H4 (cell line): ENCODE measurements at places on chromosomes 7 and 10. TPM values are rescaled to one million over a fixed set of nuclear protein-coding genes. Genes with fewer than 3 reads are reported as not detected.
A peak's percentile ranks its signal among the peaks of the same experiment; 100 is the strongest.

The TNS3 gene
- 143 and 147 TPM in 2 replicates for total RNA-seq

DNA sequence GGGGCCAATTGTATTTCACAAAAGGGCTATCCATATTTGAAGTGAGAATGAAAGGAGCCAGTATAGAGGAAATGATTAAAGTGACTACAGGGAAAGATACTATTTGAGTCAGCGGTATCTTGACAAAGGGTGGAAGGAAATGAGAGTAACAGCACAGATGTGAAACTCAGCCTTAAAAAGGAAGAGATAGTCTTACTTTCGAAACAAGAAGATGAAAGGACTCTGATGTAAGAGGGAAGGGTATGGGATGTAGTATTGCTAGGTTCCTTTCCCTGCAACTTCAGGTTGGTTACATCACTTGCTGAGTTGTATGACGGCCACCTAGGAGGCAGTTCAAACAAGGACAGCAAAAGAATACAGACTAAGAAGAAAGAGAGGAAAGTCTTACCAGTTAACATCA lies 13.7 kb downstream of the CISD1 start:
- DNase-seq: no peak

DNA sequence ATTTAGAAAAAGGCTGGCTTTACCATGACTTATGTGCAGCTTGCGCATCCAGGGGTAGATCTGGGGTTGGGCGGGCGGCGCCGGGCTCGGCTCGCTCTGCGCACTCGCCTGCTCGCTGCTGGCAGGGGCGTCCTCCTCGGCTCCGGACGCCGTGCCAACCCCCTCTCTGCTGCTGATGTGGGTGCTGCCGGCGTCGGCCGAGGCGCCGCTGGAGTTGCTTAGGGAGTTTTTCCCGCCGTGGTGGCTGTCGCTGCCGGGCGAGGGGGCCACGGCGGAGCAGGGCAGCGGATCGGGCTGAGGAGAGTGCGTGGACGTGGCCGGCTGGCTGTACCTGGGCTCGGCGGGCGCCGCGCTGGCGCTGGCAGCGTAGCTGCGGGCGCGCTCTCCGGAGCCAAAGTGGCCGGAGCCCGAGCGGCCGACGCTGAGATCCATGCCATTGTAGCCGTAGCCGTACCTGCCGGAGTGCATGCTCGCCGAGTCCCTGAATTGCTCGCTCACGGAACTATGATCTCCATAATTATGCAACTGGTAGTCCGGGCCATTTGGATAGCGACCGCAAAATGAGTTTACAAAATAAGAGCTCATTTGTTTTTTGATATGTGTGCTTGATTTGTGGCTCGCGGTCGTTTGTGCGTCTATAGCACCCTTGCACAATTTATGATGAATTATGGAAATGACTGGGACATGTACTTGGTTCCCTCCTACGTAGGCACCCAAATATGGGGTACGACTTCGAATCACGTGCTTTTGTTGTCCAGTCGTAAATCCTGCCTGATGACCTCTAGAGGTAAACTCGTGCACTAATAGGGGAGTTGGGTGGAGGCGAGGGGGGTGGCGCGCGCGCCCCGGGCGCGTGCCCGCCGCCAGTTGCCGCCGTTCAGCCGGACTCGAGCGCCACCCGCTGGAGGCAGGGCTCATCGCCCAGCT lies at the start of gene HOXA5:
TSS of gene HOXA5 (minus strand) at position 659 of the 927 bp plus-strand sequence. CDS start at position 585, 74 bp downstream.
- DNase-seq: peak; percentile 99

GRCh38 chr10:73357166-73357565 lies 1.5 kb downstream of the CFAP70 start:
- DNase-seq: no peak

The NKX1-2 gene
- total RNA-seq: 0.02 TPM in 1 of 2 replicates, not detected in the other

GRCh38 chr10:117483056-117483590 lies 59.4 kb upstream of the EMX2 start:
- no peak for DNase-seq

GRCh38 chr7:27188386-27189294 lies 3.6 kb upstream of the HOXA11 start:
- no peak for DNase-seq

DNA sequence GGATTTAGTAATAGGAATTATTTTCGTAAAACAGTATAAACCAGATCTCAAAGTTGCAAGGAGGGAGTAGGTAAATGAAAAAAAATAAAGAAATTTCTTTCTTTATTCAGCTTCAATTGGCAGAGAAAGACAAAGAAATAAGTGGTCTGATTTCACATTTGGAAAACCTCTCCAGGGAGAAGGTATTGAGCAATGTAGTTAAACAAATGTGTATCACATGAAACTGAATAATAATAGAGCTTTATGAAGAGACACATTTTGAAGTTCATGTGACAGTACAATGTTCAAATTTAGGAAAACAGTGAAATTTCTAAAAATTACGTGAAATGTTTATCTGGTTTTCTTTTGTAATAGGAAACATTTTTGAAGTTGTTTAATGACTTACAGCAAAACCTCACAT lies 63.0 kb downstream of the TAX1BP1 start:
- no peak for DNase-seq

DNA sequence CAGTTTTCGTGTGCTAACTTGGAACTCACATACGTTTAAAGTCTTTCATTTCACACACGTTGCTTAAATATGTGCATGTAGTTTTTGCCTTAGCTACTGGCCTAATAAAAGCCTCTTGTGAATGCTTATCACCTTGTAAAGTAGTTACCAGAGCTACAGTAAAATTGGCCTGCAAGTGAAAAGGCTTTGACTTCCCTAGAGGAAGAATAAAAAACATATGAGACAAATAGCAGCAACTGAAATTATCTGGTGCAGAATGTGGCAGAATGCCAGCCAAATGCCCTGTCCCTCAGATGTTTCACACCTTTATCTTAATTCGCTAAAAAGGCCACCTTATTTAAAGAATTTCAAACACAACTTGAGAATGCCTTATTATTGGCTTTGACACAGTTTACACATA lies 28.1 kb upstream of the RPA3 start:
- no peak for DNase-seq

GRCh38 chr10:28403090-28403489 lies 100.2 kb upstream of the MPP7 start:
- DNase-seq: no peak

- no peak for DNase-seq
These were observed 155.8 kb downstream of the WDR37 start for GRCh38 chr10:1211844-1212570.

GRCh38 chr7:130560972-130561371 lies 69.1 kb downstream of the MEST start:
- peak; percentile 71 for DNase-seq

GRCh38 chr7:47318395-47319182 lies 263.3 kb downstream of the TNS3 start:
- DNase-seq: no peak

The NODAL gene
- not detected in 2 replicates for total RNA-seq

GRCh38 chr7:80386686-80387085 lies 125.2 kb downstream of the GNAT3 start:
- no peak for DNase-seq

DNA sequence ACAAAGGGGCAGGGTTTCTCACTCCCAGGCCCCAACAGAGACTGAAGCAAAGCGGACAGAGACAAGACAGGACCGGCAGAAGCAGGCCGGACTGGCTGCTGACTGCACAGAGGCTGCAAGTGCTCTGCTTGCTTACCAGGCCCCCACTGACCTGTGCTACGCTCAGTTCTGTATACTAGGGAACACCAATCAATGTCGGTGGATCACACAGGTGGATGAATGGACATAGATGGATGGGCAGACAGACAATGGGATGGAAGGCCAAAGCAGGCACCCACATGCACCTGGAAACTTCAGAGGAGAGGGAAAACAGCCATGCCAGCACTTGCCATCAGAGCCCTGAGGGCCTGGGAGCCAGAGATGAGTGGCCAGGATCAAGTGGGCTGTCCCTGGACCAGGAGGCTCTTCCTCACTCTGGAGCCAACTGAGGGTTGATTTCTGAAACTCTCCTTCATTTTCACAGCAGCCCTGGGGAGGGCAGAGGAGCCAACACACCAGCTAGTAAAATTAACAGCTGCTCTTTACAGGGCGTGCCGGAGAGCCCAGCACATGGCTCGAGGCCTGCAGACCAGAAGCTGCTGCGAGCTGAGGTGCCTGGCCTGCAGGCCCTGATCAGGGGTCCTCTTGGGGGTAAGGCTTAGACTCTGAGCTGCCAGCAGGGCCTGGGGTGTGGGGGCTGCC lies 243.6 kb downstream of the KCNMA1 start:
- DNase-seq: no peak

DNA sequence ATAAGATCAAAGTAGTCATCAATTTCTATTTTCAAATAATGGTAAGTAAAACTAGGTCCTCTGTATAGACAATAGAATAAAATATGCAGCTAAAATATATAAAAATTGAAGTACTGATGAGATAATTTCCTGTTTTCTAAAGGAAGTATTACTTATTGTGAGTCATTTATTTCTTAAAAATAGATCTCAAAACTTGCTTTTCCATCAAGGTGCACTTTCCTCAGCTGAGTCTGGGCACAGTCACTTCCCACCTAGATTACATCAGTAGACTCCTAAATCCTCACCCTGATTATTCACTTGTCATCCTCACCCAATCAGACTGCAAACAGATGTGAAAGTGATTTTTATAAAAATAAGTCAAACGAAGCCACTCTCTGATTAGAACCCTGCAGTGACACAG lies 211.5 kb downstream of the POM121L12 start:
- no peak for DNase-seq

The CRPPA gene
- total RNA-seq: 0.12 TPM in 1 of 2 replicates, not detected in the other

- peak; percentile 10 for DNase-seq
These were observed 1257.4 kb downstream of the GATA3 start for GRCh38 chr10:9311702-9312499.

DNA sequence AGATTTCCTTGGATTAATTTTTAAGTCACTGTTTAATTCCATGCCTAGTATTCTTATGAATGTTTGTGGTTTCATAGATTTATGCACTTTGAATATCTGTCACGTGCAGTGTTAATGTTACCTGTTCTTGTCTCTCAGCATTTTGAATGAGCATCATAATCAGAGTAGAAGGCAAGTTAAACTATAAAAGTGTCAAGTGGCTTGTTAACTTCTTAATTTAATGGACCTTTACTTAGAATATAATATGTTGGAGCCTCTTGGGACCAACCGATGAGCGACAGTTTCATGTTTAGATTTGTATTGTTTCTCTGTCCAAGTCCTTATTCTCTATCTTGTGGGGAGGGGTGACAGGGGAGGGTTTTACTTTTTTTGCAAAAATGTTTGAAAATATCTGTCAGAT lies 50.6 kb upstream of the MTURN start:
- DNase-seq: no peak

The JAZF1 gene
- total RNA-seq: 13.3 and 20.6 TPM in 2 replicates

DNA sequence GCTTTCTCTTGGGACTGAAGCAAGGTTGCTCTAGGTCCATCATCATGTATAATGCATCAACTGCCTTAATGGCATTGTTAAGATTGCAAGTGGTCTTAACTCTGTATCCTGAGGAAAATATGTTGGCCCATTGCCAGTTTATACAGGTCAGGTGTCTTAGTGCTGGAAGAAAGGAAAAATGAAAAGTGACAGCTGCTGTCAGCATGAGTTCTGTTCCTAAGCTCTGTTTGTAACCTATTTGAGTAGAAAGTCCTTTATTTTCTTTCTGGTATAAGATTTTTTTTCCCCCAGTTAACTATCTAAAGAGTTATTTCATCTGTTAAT lies 127.2 kb downstream of the SRI start:
- DNase-seq: no peak

DNA sequence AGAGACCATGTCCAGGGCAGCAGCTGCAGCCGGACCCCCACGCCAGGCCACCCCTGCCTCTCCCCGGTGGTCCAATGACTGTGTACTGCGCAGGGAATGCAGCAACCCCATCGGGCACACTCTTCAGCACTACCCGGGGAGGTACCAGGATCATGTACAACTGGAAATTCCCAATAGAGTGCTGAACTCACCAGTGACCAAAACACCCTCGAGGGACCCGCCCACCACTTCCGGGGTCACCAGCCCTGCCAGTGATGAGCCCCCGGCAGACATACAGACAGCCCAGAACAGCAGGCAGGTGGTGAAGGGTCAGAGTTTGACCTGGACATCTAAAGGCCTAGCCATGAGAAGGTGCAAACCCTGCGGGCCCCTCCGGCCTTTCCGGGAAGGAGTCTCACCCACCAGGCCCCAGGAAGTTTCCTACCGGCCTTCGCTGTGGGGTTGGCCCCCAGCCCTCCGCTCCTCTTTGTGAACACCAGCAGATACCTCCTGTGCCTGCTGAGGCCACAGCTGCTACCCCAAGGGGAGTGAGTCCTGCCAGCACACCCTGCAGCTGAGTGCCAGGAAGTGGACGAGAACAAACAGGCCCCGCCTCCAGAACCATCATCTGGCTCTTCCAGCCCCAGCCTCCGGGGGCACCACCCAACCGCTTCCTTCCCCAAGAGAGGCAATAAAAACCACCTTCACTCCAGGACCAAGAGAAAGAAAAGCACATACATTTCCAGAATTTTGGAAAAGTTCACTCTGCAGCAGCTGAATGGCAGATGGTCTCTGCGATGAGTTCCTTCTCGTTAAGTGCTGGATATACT lies 5.0 kb upstream of the ANKRD61 start:
- DNase-seq: peak; percentile 85

The PRLHR gene
- total RNA-seq: not detected in 2 replicates

- DNase-seq: no peak
These were observed 561.7 kb downstream of the GATA3 start for GRCh38 chr10:8616166-8616565.

GRCh38 chr10:17502814-17503213 lies 48.4 kb upstream of the ST8SIA6 start:
- DNase-seq: no peak

The IL6 gene
- 5.1 and 6.7 TPM in 2 replicates for total RNA-seq

DNA sequence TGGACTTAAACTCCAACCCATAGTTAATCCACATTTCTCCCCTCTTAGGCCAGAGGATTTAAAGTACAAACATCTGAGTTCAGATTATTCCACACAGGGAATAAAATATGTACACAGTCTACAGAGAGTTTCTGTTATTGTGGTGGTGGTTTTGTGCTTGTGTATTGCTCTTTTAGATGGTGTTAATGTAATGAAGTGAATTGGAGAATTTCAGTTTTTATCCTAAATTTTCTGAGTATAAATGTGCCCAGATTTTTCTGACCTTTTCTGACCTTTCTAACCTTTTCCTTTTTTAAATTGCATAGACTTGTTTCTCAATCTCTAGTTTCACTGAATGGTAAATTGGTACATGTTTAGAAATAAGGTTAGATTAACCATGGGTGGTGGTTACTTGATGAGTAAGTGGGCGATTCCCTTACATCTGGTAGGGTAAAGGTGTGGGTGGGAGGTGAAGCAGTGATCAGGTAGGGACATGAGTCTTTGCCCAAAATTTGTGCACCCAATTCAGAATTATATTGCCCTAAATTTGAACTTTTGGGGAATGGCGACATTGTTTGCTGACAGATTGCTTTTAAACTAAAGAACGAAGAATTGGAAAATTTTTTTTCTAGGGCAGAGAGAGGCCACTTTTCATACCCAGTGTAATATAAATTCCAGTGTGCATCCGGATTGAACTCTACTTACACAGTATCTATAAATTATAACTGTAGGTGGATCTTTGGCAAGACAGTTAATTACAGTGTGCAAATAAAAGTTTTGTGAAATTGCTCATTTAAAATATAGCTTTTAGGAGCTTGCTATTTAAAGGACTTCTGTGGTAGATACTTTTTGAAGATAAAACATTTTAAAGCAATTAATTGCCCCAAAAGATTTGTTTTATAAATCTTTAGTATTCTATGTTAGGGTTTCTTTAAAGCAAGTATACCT lies 62.2 kb downstream of the ST7 start:
- DNase-seq: no peak

GRCh38 chr7:111229916-111230315 lies 139.0 kb downstream of the LRRN3 start:
- DNase-seq: no peak

The TMEM72 gene
- total RNA-seq: not detected in 2 replicates
